ENCODE measurements at places on chromosomes 11 and 22.
A peak's percentile ranks its signal among the peaks of the same experiment; 100 is the strongest.

GRCh38 chr22:27022274-27022895 lies 365.0 kb downstream of the MIAT start:
- no peak overlapping the region for H3K4me3 ChIP-seq
- H3K4me1 ChIP-seq, result peaks cover 33% of the 10 kb centered on the region
- H3K27ac ChIP-seq, result no peak overlapping the region
- no peaks in the 10 kb centered on the region for H3K36me3 ChIP-seq

DNA sequence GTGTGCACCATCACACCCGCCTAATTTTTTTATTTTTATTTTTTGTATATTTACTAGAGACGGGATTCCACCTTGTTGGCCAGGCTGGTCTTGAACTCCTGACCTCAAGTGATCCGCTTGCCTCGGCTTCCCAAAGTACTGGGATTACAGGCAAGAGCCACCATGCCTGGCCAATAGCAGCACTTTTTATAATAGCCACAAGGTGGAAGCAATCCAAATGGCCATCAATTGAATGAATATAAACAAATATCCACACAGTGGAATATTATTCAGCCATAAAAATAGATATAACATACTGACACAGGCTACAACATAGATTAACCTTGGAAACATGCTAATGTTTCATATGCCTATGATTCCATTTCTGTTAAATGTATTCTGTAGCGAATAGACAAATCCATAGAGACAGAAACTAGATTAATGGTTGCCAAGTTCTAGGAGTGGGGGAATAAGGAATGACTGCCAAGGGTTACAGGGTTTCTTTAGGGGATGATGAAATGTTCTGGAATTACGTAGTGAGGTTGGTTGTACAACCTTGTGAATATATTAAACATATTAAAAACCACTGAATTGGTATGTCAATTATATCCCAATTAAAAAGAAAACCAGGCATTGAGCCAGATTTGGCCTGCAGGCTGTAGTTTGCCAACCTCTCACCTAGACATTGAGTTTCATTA lies 4.8 kb downstream of the VPS51 start:
- H3K36me3 ChIP-seq, result peaks cover 19% of the 10 kb centered on the region
- H3K4me1 ChIP-seq, result peaks cover 5% of the 10 kb centered on the region

DNA sequence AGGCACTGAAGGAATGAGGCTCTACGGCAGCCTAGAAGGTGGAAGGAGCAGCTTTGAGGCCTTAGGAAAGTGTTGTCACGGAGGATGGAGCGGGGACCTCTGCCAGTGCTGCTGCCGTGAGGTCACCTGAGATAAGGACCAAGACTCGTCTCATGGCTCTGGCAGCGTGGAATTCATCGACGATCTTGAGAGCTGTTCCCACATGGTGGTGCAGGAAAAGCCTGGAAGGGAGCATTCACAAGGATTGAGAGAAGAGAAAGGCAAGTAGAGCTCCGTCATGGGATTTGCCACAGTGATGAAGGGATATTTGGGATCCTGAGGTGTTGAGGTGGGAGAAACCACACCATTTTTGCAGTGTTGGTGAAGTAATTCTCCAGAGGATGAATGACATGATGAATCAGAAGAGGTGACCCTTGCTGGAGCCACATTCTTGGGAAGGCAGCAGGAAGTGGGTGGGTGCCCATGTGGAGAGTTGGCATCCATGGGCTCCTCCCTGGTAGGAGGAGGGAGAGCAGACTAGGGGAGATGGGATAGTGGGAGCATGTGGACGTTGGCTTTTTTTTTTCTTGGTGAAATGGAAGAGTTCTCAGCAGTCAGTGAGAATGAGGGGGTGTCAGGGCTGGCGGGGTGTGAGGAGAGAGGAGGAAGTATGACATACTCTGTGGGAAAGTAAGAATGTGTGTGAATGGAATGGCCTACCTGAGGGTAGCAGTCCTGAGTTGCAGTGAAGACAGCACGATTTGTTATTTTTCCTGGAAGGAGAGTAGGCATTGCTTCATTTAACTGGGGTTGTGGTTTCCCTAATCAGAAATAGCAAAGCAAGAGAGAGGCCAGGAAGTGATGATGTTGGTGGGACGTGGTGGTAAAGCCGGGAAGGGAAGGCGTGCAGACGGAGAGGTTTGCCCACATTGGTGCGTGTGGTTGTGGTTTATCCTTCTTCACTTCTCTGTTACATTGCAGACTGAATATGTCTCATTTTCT lies 11.1 kb downstream of the PPP6R3 start:
- peaks cover 53% of the 10 kb centered on the region for H3K4me1 ChIP-seq
- no peak overlapping the region for H3K27ac ChIP-seq
- DNase-seq, result no peak
- H3K4me3 ChIP-seq, result no peak overlapping the region

DNA sequence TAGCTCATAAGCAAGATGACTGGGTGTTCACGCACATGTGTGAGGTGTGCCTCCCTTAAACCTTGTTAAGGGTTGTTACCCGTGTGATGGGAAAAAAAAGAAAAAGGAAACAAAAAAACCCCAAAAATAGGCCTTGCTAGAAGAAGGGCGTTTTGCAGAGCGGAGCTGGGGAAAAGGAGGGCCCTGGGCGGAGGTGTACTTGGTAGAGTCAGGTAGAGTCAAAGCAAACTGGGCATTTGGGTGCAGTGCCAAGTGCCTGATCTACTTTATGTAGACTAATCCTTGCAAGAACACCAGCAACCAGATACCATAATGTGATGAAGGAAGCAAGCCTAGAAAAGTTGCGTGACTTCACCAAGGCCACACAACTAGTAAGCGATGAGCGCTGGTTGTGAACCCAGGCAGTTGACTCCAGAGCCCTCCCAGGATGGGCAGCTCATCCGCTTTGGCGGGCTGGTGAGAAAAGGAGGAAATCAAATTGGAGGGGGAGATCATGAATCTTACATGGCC lies 1.2 kb upstream of the TIRAP start:
- no peak for DNase-seq
- H3K4me3 ChIP-seq, result peak overlapping the region; percentile 79
- H3K4me1 ChIP-seq, result peaks cover 8% of the 10 kb centered on the region
- H3K27me3 ChIP-seq, result no peaks in the 10 kb centered on the region

- no peaks in the 10 kb centered on the region for H3K4me1 ChIP-seq
- no peak overlapping the region for H3K27ac ChIP-seq
- H3K27me3 ChIP-seq, result no peaks in the 10 kb centered on the region
- H3K4me3 ChIP-seq, result no peak overlapping the region
- DNase-seq, result no peak
- H3K36me3 ChIP-seq, result no peaks in the 10 kb centered on the region
Measured at GRCh38 chr11:86469491-86470388, 95.1 kb downstream of the CCDC81 start.

GRCh38 chr11:15707971-15708370 lies 593.2 kb downstream of the INSC start:
- no peaks in the 10 kb centered on the region for H3K36me3 ChIP-seq
- no peak overlapping the region for H3K4me3 ChIP-seq
- H3K27me3 ChIP-seq, result no peaks in the 10 kb centered on the region
- peaks cover 9% of the 10 kb centered on the region for H3K4me1 ChIP-seq

DNA sequence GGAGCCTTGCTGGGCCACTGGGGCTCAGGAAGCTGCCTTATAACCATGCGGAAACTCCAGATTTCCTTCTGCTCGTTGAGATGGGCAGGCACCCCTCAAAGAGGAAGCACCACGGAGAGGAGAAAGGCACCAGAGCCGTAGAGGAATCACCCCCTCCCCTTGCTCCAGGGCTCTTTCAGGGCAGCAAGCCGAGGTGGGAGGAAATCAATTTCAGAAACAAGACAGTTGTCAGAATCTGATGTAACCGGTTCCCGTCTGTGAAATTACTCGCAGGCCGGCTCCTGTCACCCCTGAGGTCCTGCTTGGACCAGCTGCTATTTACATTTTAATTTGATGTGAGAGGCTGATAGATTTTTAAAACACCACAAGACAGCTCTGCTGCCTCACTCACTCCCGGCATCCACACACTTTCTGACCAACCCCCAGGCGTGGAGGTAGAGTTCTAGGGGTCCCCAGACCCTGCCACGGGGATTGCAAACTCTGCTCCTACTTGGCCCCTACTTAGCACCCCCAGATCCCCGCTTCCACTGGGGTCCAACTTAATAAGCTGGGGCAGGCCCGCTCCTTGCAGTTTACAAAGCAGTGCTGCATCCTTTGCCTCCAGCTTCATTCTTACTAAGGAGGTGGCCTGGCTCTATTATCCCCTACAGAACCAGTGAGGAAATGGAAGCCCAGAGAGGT lies 162.5 kb downstream of the CEP164 start:
- H3K4me1 ChIP-seq, result no peaks in the 10 kb centered on the region
- H3K36me3 ChIP-seq, result no peaks in the 10 kb centered on the region
- no peak overlapping the region for H3K27ac ChIP-seq
- no peak for DNase-seq
- H3K4me3 ChIP-seq, result no peak overlapping the region

GRCh38 chr11:116976941-116977570 lies 121.2 kb downstream of the SIK3 start:
- H3K36me3 ChIP-seq, result no peaks in the 10 kb centered on the region
- H3K27ac ChIP-seq, result no peak overlapping the region
- H3K27me3 ChIP-seq, result no peaks in the 10 kb centered on the region
- DNase-seq, result no peak
- H3K4me1 ChIP-seq, result no peaks in the 10 kb centered on the region

DNA sequence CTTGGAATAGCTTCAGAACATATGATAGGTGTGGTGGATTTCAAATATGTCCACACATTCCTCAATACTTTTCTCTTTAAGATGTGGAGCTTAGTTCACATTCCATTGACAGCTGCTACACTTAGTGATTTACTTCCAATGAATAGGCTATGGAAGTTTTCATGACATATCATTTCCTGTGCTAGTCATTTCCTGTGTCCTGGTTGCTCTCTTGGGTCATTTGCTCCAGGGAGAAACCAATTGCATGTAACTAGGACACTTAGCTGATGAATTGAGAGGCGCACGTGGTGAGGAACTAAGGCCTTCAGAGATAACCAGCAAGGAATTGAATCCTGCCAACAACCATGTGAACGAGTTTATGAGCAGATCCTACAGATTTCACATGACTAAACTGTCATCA lies 120.9 kb downstream of the SLC17A6 start:
- no peak for DNase-seq
- H3K27ac ChIP-seq, result no peak overlapping the region
- no peaks in the 10 kb centered on the region for H3K36me3 ChIP-seq
- H3K4me1 ChIP-seq, result peaks cover 21% of the 10 kb centered on the region

DNA sequence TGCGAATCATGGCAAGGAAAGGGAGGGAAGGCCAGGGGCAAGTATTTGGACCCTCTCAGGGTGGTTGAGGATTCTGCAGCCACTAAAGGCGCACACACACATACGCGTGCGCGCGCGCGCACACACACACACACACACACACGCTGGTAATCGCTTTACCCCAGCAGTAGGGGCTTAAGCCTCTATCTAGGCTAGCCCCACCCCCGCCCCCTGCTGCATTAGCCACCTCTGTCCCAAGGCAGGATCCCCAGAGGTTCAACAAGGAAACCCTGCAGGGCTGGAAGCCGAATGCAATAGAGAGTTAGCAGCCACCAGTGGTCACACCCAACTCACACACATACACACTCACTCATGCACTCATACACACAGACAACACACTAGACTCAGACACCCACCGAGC lies 28.6 kb upstream of the ELFN2 start:
- H3K4me1 ChIP-seq, result peaks cover 58% of the 10 kb centered on the region
- peak overlapping the region; percentile 83 for H3K27ac ChIP-seq
- no peaks in the 10 kb centered on the region for H3K27me3 ChIP-seq
- DNase-seq, result no peak

DNA sequence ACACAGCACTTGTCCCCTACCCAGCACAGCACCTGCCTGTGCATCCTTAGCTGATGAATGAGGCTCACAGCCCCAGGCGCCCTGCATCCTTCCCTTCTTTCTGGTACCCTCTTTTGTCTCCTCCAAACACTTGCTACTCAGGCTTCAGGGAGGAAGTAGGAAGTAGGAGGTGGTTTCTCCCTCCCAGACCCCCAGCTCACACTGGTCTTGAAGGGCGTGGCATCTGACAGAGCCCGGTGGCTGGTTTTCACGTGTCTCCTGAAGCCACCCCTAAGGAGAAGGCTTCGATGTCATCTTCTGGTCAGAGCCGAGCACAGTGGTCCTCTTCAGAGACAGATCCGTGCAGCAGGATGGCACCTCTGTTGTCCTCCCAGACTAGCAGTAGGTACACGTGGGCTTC lies 109.8 kb downstream of the PTPRJ start:
- no peak overlapping the region for H3K27ac ChIP-seq
- no peak overlapping the region for H3K4me3 ChIP-seq
- H3K27me3 ChIP-seq, result no peaks in the 10 kb centered on the region

DNA sequence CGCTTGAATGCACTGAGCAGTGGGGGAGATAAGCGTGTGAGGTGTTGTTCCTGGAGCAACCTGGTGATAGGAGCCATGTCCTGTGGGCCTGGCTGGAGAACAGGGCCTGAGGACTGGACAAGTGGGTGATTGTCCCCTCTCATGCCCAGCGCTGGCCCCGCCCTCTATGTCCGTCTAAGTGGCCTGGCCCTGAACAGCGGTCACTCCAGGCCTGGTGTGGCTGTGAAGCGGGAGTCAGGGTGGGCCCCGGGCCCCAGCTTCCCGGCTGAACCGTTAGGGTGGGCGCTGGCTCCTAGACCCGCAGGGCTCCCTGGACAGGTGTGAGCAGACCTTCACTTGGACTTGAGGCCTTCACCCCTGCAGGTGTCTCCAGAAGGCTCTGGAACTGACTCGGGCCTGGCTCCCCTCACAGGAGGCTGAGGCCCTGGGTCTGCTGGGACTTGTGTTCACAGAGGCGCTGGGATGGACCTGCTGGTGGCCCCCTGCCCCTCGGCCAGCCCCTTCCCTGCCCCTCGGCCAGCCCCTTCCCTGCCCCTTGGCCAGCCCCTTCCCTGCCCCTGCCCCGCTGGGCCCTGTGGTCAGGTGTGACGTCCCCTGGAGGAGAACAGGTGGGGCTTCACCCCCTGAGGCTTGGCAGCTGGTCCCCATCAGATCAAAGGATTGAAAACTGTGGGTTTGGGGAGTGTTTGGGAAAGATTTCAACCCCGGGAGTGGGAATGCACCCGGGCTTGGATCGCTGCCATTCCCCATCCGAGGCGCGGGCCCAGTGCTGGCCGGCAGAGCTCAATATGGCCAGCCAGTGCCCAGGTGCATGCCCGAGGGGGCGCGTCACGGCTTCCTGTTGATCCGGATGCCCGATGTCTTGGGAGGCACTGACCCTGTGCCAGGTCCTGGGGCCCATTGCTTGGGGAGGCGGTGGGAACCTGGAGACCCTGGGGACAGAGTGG lies 3.2 kb upstream of the MUC6 start:
- H3K27ac ChIP-seq, result peak overlapping the region; percentile 71
- H3K27me3 ChIP-seq, result peaks cover 13% of the 10 kb centered on the region
- H3K4me3 ChIP-seq, result no peak overlapping the region
- DNase-seq, result peak; percentile 79

DNA sequence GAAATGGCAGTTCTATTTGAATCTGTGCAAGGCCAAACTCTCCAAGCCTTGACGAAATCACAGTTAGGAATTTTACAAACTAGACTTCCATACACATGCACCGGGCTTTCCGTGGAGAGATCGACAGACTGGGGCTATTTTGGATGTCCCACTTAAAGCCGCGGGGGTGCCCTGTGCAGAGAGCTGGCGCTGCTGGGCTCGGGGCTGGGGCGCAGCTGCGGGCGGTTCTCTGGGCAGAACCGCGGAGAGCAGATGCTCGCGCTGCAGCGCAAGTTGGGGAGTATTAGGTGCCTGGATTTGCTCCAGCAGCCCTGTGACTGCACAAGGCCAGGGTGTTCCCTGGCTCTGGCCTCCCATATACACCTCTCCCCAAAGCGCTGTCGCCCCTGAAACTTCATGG lies 67.2 kb downstream of the SPATA19 start:
- H3K36me3 ChIP-seq, result no peaks in the 10 kb centered on the region
- no peak for DNase-seq
- no peaks in the 10 kb centered on the region for H3K4me1 ChIP-seq

GRCh38 chr11:94507485-94507884 lies 4.8 kb upstream of the C11orf97 start:
- peaks cover 8% of the 10 kb centered on the region for H3K36me3 ChIP-seq
- H3K4me1 ChIP-seq, result no peaks in the 10 kb centered on the region
- H3K27me3 ChIP-seq, result no peaks in the 10 kb centered on the region
- no peak overlapping the region for H3K27ac ChIP-seq
- no peak overlapping the region for H3K4me3 ChIP-seq
- DNase-seq, result no peak
